ENCODE measurements at places on chromosomes 4 and X.

DNA sequence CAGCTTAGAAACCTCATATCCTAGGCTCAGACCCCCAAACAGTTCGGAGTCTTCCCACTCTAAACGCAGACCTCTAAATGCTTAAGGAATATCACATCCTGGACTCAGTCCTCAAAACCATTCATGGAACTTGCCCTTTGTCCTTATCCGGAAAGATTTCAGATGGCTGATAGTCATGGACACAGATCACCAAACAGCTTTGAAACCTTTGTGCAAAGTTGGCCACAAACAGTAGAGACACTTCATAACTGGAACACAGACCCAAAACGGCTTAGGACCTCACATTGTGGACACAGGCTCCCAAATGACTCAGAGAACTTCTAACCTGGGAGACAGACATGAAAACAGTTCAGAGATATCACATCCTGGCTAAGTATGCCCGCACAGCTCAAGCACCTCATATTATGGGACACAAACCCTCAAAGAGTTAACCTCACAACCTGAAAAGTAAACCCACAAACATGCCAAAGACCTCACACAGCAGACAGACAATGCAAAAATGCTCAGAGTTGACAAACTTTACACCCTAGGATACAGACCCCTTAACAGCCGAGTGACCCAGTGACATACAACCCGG is 15.5 kb downstream of the SUV39H1 start:
- no peak for DNase-seq

GRCh38 chr4:20445933-20446723 is 194.4 kb downstream of the SLIT2 start:
- no peak for DNase-seq

- DNase-seq = no peak
Observed at GRCh38 chr4:99655308-99656081, 2.1 kb downstream of the C4orf54 start.

DNA sequence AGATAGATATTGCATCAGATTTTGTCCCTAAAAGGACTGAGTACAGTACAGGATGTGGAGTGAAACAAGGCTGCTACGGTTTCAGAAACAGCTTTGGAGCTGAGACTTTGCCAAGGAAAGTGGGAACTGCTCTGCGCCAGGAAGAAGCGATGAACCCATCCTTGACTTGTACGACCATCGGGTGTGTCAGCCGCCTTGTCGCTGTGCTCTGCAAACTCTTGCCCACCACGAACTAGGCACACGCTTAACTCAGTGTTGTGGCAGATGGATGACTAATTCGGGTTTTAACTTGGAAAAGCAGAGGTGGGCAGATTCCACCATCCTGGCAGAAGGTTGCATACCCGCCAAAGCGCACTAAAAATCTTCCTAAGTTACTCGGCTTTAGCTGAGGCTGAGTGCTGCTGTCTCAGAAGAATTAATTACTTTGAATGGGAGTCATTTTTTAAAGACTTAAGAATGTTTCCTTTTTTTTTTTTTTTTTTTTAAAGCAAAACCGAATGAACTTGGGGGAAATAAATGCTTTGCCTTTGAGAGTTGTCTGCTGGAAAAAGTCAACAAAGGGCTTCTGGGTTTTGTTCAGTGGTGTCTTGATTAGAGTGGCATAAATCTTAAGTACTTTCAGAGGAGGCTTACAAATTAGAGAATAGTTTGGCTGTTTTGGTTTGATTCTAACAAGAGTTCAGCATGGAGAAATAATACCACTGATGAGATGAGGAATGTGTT is 69.5 kb downstream of the SHROOM2 start:
- no peak for DNase-seq

DNA sequence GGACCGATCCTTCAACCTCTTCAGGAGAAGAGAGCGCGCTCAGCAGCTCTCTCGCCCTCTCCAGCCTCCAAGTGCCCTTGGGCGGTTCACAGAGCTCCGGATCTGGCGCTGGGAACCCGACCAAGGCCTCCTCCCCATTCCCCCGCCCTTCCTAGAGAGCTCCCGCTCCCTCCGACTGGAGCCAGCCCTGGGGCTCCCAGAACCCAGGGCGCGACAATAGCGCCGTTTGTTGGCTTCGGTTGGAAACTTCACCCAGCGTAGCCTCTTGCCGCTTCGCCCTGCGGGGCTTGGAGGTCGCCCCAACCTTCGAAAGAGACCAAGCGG is 3.1 kb upstream of the SOX3 start:
- no peak for DNase-seq

DNA sequence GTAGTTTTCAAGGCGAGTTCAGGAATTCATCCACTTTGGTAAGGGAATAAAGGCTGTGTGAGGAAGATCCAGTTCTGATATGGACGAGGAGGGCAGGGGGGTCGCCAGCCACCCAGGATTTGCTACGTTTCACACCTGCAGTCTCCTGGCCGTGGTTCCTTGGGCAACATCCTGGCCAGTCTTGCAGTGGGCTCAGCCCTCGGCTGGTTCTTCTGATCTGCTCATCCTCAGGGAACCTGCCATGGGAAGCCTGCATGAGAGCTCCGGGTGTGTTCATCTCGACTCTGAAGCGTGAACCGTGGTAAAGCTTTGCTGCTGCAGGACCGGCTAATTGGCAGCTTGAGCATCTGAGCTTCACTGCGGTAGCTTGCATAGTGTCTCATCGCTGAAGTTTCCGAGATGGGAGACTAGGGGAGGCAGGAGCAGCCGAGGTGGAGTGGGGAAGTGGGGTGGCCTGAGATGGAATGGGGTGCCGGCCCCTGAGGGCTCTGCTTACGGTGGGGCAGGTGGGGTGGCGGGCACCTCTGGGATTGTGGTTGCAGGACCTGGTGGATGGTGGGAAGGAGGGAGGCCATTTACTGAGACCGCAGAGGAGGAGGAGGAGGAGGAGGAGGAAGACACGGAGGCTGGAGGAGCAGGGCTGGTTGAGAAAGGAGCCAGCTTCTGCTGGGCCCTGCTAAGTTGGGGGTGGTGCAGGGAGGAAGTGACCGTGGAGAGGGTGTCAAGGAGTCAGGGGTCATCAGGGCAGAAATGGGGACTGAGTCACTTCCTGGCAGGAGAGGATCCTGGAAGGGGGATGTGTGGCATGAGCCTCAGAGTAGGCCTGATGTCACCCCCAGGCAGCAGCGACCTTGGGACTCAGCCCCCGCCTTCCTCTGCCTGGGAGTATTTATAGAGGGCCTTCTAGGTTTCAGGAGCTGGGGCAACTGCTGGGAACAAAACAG is 213.1 kb upstream of the PSAPL1 start:
- DNase-seq = no peak

DNA sequence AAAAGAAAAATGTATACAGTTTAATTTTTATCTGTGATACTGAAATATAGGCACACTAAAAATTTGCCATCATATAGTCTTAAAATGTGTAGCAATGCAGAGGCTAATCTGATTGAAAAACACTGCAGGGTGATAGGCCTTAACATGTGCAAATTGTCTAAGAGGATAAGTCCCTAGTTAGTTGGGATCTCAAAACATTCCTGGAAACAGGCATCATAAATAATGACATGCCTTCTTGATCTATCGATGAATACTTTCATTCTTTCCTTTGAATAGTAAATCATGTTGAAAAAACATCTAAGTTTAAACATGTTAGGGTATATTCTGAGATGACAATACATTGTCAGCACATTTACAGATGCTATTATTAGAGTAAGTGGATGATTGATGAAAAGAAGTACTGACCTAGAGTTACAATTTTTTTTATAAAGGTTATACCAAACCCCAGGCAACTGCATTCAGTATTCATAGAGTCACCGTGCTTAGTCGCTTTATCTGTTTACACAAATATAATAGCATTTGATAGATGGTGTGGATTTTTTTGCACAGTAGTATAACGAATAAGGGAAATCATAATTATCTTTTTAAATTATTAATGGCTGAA is 668.2 kb upstream of the ADGRL3 start:
- no peak for DNase-seq

GRCh38 chr4:165016971-165017370 is 14.8 kb upstream of the TRIM60 start:
- DNase-seq = no peak

GRCh38 chr4:75612306-75612705 is 18.0 kb downstream of the CDKL2 start:
- DNase-seq = no peak

DNA sequence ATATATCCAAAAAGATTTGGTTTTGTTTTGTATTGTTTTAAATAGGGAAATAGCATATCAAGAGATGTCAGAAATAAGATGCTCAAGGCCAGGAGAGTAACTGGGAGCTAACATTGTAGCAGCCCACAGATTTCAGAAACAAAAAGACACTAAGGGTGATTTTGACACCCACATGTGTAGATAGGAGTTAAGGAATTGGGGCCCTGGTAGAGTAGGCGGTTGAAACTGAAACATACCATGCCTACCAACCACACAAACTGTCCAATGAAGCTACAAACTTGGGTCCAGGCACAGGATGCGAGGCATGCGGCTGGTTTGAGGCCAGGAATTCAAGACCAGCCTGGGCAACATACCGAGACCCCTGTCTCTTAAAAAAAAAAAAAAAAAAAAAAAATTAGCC is 6.3 kb upstream of the HSPA4L start:
- no peak for DNase-seq

GRCh38 chr4:168506014-168506413 is 9.2 kb downstream of the PALLD start:
- DNase-seq = no peak

GRCh38 chrX:140917354-140918115 is 84.9 kb upstream of the SPANXB1 start:
- DNase-seq = no peak

- DNase-seq = no peak
Observed at GRCh38 chr4:116926631-116927295, 158.6 kb downstream of the TRAM1L1 start.

Data from stimulated activated CD4-positive, alpha-beta T cell treated with anti-CD3 and anti-CD28 coated beads, Interleukin-1b, Interleukin-23, amount 100 ng/mL, for 1 hour (primary cell).